ENCODE measurements at places on chromosomes 13 and 19. TPM values are rescaled to one million over a fixed set of nuclear protein-coding genes. Genes with fewer than 3 reads are reported as not detected.

DNA sequence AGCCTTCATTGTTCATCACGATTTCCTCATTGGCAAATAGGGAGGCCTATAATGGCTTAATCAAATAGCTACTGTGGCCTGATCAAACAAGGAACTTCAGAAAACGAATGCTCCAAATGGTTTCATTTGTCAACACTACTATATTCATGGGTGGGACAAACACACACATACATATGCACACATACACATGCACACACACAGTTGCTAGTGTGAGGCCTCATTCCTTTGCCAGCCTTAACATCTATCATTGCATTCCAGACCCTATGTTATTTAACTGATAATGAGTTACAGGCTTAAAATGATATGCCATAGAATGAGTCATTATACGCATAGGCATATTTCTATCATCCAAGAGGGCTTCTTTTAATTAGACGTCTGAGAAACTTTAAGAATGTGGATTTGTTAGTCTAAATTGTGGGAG is 140.2 kb downstream of the KLF5 start:
- no peak for DNase-seq

GRCh38 chr13:30142486-30143211 is 164.7 kb downstream of the KATNAL1 start:
- no peak for DNase-seq

- DNase-seq, result no peak
Observed at GRCh38 chr13:46171739-46172138, 10.2 kb downstream of the LCP1 start.

BORCS8 gene
- 19.4 TPM for total RNA-seq

- no peak for DNase-seq
Observed at GRCh38 chr19:6417713-6418561, 6.7 kb downstream of the KHSRP start.

SULT2A1 gene
- not detected for total RNA-seq

DNA sequence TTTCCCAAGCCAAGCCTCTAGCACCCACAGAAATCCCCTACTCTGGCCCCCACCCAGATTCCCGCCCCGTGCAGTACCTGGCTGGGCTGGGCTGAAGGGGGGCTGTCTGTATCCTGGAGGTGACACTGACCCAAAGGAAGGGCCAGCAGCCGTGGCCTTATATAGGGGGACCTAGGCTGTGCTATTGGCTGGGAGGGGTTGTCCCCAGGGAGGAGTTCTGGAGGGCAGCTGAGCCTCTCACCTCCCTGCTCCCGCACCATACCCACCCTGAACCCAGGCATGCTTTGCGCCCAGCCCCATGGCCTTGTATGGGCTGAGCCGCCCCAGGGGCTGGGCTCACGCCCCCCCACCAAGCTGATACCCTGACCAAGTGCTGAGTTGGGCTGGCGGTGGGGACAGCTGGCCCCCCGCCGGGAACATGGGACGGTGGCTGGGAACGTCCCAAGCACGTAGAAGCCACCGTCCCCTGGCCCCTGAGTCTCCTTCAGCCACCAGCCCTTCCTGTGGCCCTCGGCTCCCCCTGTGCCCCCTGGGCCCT is at the start of gene CKM:
TSS of gene CKM (minus strand) at position 132 of the 538 bp plus-strand sequence. CDS start 3,162 bp downstream, outside the sequence.
- no peak for DNase-seq

GRCh38 chr13:27966641-27967202 is 2.4 kb downstream of the CDX2 start:
- DNase-seq, result no peak

CXCL17 gene
- not detected for total RNA-seq

GRCh38 chr13:102441085-102441484 is 39.2 kb upstream of the FGF14 start:
- DNase-seq, result no peak

DNA sequence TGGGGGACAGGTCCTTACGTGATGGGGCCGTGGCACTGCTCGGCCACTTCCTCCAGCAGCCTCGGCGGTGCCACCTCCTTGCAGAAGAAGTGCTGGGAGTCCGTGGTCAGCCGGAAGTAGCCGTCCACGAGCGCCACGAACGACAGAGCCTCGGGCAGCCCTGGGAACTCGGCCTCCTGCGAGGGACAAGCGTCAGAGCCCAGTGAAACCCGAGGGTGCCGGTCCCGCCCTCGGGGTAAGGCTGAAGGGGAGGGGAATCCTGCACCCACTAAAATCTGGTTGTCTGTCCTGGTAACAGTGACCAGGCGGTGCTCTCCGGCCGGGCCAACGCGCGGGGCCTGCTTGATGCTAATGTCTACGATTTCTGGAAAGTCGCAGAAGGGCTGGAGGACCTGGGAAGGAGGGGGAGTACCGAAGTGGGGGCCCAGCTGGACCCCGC is 6.4 kb downstream of the JAK3 start:
- DNase-seq, result no peak

DNA sequence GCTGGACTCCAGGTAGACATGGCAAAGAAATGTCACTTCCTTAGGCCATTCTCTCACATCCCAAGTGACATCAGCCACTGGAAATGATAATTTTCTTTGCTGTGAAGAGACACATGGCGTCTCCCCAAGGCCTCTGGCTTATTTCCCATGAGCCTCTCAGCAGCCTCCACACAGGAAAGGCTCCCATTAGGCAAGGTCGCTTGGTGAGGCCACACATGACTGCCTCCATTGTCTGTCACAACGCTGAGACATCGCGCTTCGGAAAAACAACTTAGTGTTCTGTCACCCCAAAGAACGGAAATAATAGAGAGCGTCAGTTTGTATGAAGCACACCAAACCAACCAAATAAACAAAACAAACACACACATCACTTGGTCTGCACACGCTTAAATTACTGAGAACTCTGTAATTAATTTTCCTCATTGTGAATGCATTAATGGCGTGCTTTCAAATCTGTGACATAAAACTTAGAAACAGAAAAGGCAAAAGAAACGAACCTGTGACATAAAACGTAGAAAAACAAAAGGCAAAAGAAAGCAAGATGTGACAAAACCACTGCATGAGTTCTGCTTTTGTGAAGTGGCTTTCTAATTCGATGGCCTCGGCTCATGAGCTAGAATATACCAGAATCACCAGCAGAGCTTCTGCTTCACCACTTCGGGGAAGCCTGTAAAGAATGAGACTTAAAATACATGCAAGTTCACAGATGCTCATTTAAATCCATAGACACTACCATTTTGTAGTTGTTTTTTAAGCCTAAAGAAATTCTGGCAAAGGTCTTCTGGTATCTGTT is 404.2 kb upstream of the SGCG start:
- no peak for DNase-seq

CATSPERD gene
- not detected for total RNA-seq

CEACAM8 gene
- total RNA-seq, result not detected

GRCh38 chr13:32585550-32586079 is 637 bp upstream of the PDS5B start:
- no peak for DNase-seq

DNA sequence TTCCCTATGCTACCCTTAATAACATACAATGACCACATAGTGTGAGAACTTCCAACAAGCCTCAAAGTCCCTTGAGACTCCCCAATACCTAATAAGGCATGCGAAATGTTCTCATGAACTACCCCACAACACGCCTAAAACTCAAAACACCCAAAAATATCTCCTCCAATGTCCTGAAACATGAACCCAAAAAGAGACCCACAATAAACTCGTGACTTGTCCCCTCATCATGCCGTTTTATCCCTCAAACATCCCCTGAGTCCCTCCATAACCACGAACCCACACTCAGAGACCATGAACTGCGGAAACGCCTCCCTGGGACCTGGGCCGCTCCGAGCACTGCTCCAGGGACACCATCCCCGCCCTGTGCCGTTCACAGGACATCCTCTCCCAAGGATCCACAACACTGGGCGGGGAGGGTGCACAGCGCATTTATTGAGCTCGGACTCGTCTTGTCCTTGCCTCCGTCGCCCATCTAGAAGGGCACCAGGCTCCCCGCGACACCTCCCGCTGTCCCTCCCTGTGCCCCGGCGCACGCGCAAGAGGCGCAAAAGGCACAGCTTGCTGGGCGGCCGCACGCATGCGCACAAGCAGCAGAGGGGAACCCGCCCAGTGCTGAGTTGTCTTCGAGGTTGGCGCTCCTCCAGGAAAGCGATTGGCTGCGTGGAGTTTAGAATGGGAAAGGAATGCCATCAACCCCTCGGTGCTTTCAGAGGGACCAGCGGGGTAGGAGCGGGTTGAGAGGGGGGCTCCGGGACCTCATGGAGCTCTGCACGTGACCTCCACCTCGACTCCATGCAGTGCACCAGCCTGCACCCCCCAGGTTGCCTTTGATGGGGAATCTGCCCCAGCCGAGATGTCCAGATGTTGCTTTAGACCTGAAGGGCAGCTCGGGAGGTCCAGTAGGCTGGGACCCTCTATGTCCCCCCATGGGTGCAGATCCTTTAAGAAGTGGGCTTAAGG is 8.8 kb downstream of the FXYD3 start:
- DNase-seq, result peak; percentile 97

DNA sequence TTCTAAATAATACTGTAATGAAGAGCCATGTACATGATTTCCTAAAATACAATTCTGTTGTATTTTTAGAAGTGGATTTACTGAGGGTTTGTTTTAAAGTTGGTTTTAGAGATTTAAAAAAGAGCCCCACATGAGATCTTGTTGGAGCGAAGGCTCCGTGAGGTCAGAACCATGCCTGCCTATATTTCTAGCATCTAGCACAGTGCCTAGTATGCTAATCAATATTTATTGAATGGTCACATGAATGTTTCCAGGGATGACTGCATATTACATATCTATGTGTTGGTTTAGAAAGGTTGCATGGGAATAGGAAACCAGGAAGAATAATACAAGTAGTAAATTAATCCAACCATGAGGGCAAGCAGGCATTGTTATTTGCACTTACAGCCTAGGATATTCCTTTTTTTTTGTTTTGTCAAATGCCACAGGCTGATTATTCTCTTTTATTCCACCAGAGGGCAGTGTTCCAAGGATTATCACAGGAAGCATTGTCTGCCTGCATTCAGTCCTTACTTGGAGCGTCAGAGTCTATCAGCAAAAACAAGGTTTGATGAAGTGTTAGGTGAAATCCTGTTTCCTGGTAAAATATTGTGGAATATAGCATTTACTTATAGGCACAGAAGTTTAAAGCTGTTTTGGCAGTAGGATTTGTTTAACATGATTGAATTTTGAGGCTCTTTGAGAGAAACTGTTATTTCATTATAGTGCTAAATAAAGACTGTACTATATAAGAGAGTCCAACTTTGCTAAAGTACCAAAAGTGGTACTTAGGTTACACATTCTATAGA is 46.8 kb downstream of the COG3 start:
- no peak for DNase-seq

DNA sequence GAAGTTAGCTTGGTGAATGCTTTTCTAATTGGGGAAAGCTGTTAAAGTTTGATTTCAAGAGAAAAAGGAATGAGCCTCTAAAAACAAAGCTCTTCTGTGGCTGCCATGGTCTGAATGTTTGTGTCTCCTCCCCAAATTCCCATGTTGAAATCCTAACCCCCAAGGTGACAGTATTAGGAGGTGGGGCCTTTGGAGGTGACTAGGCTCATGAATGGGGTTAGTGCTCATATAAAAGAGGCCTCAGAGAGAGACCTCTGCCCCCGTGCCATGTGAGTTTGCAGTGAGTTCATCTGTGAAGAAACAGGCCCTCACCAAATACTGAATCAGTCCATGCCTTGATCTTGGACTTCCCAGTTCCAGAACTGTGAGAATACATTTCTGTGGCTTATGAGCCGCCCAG is 56.5 kb downstream of the ARHGEF7 start:
- no peak for DNase-seq

DNA sequence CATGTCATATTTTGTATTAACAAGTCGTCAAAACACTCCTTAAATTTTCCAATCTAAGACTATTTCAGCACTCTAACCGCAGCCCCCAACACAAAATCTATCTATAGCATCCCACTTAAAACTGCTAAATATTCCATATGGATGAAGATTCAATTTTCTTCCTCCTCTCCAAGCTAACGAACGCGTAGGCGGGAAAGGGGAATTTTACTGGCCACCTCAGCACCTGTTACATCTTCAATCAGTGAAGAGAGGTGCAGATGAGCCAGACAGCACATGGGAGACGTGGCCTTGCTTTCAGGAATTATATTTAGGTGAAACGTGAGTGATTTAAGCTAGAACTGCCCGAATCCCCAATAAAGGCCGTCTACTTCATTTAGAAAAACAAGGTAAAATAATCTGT is 1.1 kb downstream of the RBM26 start:
- DNase-seq, result no peak

DAND5 gene
- total RNA-seq, result not detected

RGS9BP gene
- 0.24 TPM for total RNA-seq

ZNF829 gene
- 3.4 TPM for total RNA-seq

GRCh38 chr13:101727118-101727517 is 274.6 kb downstream of the ITGBL1 start:
- DNase-seq, result no peak

ZNF563 gene
- total RNA-seq, result 2.9 TPM

DNA sequence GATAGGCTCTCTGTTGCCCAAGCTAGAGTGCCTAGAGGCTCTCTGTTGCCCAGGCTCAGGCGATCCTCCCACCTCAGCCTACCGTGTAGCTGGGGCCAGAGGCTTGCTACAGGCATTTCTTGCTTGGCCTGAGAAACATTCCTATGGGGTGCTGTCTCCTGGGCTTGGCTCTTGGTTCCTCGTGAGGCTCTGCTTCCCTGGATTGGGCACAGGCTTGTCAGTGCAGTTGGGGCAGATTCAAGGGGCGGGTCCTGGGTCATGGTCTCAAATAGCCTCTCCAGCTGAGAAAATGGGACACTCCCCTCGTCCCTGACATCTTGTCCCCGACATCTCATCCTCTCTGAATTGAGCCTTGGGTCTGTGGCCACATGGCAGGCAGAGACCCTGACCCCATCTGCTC is 4.9 kb downstream of the TSSK6 start:
- no peak for DNase-seq

APOC1 gene
- 3.0 TPM for total RNA-seq

GRCh38 chr13:26677156-26677555 is 83.4 kb downstream of the GPR12 start:
- no peak for DNase-seq

DNA sequence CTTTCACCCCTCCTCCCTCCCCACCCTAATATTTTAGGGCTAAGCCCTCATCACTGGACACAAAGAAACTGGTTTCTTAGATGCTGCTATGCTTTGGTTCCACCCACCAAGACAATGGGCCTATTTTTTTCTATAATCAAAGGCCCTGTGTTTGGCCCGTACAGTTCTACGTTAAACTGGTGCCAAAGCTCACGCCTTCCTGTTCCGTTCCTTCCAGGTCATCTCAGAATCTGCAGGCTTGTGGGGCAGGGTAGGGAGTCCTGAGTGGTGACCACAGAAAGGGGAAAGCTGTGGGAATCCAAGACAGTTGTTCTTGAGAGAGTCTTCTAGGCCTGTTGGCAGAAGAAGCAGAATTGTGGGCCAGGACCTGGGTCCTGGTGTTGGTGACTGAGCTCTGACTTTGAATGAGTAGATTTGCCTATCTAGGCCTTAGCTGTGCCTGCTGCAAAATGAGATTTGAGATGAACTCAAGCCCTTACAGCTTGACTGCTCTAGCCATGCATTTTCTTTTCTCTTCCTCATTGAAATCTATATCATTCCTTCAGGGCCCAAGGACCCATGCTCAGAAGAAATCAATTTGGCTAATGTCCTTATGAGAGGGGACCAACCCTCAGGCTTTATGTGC is 19.1 kb upstream of the CXCL17 start:
- no peak for DNase-seq

- DNase-seq, result no peak
Observed at GRCh38 chr13:54433493-54434206, 1405.0 kb downstream of the OLFM4 start.
